T follicular helper cell (primary cell): ENCODE measurements at places on chromosomes 5 and 9.

DNA sequence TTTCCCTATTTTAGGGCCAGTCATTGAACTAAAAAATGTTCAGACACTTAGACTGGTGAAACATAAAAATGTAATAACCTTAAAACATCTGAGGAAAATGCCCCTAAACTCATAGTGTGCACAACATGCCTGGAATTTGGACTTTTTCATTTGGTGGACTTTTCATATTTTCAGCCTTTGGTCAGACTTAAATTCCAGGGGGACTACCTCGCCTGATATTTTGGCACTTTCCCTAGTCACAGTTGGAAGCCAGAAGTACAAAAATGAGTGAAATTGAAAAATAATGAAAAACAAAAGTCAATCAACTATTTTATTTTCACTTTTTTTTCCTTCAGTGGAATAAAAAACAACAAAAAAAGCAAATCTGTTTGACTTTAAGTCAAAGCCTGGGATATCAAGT, 256.2 kb downstream of the ACTL7B start:
- no peak for DNase-seq

DNA sequence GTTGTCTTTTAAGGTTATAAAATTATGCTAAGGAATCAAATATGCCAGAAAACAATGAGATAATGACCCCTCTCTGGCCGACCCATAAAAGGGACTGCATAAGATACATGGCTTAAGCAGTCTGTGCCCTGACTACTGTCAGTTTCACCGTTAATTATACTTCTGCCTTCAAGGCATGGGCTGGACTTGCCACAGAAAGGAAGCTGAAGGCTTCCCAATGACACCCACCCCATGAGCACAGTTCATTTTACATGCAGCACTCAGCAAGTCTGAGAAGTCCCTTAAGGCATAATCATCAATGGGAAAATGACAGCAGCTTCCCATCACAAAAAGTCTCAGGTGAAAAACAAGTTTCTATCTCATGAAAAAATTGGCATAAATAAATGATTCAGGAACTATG, 175.6 kb downstream of the GLIS3 start:
- DNase-seq, result no peak

DNA sequence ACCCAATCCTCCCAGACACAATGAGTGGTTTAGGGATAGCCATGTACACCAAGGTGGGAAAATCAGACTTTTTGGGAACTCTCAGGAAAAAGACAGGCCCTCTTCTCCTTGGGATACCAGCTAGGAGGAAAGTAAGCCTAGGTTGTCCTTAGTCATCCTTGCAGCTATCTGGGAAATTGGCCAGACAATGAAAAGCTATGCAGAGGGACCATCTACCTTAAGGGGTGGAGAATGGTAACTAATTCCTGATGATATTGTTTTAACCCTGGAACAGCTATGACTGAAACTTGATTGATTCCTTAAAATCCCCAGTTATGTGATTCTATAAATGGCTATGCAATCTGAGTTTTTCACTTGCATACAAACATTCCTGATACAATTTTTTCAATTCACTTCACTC, 88.9 kb upstream of the BNC2 start:
- DNase-seq, result no peak

DNA sequence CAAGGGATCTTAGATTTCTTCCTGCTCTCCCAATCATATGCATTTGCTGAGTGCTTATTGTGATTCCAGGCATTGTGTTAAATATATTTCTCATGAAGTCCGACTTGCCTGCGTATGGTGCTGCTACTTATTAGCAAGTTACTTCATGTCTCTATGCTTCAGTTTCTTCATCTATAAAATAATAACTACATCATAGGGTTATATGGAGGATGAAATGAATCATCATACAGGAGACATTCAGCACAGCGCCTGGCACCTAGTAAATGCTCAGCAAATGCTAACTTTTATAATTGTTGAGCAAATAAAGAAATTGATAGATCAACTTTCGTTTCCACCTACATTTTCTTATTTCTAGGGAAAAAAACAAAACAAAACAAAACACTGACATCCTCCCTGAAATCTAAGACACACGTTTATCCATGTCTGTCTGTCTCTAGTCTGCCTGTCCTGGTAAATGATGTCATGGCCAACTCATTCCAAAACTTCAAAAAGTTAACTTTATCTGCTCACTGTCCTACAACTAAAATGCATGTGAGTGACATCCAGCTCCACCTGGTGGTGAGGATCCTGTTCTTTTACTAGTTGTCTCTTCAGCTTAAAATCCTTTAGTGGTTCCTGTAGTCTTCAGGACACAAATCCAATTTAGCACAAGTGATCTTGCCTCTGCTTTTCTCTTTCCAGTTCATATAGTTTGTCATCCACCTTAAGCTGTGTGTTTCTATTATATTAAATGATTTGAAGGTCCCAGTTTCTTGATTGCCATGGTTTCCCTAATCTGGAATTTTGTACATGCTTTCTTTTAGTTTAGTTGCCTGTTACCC, 27.7 kb downstream of the PPP3R2 start:
- peak; percentile 6 for DNase-seq

GRCh38 chr9:115098226-115098965, 19.6 kb downstream of the TNC start:
- DNase-seq, result no peak

GRCh38 chr5:136269973-136270372, 77.0 kb upstream of the SMIM32 start:
- no peak for DNase-seq

DNA sequence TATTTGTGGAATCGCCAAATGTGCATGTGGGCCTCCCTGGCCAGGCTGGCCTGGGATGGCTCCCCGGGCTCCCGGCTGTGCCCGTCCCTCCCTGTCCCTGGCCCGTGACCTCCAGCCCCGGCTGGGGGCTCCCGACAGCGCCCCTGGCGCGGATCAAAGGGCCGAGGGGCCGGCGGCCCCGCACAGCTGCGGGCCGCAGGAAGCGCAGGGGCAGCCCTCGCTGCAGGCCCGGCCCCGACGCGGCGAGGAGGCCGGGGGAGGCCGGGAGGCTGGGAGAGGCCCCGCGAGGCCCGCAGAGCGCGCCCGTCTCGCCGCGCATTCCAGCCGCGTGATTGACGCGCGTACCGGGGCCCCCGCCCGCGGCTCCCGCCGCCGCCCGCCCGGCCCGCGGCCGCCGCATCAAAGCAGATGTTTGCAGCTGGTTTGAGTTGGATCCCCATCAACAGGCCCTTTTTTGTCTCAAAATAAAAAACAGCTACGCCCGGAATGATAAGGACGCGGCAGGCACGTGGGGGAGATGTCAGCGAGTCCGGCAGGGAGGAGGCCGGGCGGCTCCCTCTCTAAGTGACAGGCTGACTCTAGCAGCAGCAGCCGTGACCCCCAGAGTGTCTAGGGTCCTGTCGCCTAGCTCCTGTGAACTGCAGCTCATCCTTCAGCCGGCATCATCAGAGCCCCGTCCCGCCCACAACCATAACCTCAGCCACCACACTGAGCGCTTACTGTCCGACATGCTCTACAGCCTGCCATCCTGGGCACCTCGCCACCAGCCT, 69.4 kb downstream of the LMX1B start:
- DNase-seq, result no peak

GRCh38 chr5:123112196-123112595, 23.2 kb downstream of the PRDM6 start:
- no peak for DNase-seq

- DNase-seq, result peak; percentile 26
These were observed 424 bp downstream of the HNRNPA0 start for GRCh38 chr5:137753691-137754187.

DNA sequence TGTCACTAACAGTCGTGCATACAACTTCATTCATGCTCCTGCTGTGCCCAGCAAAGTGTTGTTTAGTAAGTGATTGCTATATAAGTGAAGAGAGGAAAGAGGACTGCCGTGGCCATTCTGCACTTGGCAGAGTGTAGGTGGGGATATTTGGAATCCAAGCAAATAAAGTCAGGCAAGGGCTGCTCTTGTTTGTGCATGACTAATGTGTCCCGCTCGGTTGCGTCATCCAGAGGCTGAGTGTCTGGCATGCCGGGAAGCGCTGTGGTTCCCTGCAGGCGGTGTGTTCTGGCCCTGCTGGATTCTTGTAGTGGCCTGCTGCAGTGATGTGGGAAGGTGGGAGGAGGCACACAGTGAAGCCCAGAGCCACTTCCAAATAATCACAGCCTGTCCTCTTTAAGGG, 136.9 kb upstream of the ANKH start:
- no peak for DNase-seq

DNA sequence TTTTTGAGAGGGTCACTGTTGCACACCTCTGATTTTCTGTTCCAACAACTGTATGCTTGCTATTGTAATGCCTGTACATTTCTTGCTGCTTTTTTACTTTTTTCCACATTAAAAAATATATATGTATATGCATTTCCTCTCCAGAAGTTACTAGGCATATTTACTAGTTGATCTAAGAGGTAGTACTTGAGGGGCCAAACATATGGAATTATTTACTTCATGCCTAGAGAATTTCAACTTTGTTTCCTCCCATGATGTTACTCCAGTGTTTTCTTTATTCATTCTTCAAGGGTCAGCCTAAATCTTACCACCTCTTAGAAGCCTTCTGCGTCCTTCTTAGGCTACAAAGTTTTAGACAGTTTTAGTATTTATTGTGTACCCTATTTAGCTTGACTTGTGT, 122.7 kb downstream of the NMUR2 start:
- DNase-seq, result no peak
